ENCODE measurements at places on chromosomes 12 and 14.
A peak's percentile ranks its signal among the peaks of the same experiment; 100 is the strongest.

DNA sequence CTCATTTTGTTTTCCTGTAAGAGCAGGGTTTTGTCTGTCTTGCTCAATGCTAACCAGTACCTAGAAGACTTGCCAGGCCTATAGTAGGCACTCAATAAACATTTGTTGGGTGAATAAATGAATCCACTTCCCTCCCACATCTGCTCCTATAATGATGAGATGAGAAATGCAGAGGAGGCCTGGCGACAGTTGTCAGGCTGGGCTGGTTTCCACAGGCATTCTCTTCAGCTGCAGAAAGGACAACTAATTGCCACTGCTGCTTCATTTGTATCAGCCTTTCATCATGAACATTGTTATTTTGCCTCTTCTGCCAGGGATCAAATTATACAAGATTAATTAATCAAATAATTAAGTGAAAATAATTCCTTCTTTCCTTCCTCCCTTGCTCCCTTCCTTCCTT, 82.0 kb upstream of the PTHLH start:
- DNase-seq, result no peak

- DNase-seq, result no peak
Observed at GRCh38 chr12:97321621-97322020, 141.0 kb upstream of the RMST start.

DNA sequence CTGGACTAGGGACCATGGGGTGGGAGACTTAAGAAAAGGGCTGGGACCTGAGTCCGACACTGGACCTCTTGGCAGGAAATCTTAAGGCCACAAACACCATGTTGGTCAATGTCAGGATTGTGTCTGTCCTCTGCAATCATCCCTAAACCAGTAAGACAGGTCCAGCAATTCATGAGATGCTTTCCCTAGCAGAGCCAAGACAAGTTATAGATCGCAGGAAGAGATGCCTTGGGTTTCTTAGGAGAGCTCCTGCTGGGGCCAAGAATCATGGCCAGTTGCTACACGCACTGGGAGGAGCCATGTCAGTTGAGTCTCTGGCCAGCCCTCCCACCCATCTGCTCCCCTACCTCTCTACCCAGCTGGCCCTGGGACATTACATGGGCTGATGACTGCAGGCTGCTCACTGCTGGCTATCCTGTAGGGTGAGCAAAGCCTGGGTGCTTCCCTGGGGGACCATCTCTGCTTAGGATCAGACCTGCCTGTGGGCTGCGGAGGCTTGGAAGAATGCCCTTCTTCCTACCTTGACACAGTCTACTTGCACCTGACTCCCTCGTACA, 14.2 kb downstream of the PLEKHH1 start:
- DNase-seq, result no peak

DNA sequence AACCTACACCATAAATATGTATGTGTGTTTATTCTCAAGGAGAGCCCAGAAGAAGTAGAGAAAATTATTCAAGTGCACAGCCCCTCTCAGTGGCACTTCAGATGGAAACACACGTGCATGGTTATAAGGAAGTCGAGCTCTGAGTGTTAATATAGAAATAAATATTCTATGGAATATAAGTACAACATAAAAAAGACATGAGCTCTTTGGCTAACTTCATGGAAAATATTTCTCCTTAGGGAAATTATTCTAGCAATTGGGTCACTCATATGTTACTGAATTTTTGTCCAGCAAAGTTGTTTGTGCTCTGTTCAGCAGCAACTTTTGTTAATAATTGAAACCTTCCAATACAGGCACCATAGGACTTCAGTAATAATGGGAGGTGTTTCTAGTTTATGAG, 939.0 kb downstream of the LRFN5 start:
- no peak for DNase-seq

GRCh38 chr14:34234258-34234657, 227.8 kb downstream of the SPTSSA start:
- DNase-seq, result no peak

GRCh38 chr14:45810152-45810872, 557.3 kb upstream of the MIS18BP1 start:
- no peak for DNase-seq

GRCh38 chr12:105705765-105706164, 375.3 kb downstream of the C12orf75 start:
- DNase-seq, result peak; percentile 45

- DNase-seq, result no peak
Observed at GRCh38 chr14:73209953-73210352, 27.4 kb upstream of the PAPLN start.

Measured in RKO (cell line).